ENCODE measurements at places on chromosomes 12 and 14.

- DNase-seq, result no peak
These were observed at the start of gene GPR162 for GRCh38 chr12:6821591-6822425. GPR162 (plus strand) TSS chr12:6821821; CDS start chr12:6823899, 2,078 bp downstream.

DNA sequence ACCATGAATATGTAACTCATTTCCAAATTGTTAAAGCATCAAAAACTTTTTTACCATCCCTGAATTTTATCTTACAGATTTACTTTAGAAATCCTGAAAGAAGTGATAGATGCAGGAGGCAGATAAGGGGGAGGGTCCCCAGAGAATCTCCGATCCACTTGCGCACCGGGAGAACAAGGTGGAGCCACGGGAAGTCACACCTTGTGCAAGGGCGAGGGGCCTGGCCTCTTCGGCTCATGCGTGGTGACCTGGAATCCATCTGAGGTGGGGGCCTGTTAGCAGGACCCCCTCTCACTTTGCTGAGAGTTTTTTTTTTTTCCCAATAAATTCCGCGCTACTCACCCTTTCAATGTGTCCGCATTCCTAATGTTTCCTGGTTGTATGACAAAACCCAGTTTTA is 80.2 kb upstream of the CDKN3 start:
- peak; percentile 11 for DNase-seq

GRCh38 chr12:76083246-76083903 is 1.1 kb downstream of the NAP1L1 start:
- no peak for DNase-seq

- no peak for DNase-seq
These were observed 84.7 kb upstream of the TSPAN8 start for GRCh38 chr12:71242511-71242910.

- DNase-seq, result no peak
These were observed 145.5 kb upstream of the TMEM132C start for GRCh38 chr12:128121424-128121823.

DNA sequence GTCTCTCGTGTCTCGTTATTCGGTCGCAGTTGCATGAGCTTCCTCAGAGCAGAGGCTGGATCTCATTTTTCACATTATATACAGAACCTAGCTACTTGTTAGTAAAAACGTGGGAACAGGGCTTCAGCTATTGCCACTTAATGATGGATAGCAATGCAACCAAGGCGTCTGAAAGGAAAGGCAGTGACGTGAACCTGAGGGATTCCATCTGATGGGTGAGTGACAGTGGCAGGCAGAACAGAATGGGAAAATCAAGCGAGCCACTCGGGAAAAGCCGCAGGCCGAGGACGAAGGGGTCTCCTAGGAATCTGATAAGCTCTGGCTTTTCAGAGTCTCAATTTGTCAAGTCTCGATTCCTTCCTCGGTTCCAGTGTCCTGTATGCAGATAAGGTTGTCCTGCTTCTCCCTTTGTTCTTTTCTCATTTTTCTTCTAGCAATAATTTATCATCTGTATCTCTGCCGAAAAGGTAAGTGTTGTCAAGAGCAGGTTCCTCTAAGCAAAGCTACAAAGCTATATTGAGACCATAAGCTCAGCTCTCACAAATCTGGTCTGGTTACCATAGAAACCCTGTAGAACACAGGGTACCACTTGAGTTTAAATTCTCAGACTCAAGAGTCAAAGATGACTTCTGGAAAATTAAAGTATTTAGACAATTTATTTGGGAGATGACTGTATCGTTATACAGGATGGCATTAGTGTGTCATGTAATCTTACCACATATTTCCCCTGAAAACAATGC is 416.6 kb downstream of the GLT1D1 start:
- no peak for DNase-seq

DNA sequence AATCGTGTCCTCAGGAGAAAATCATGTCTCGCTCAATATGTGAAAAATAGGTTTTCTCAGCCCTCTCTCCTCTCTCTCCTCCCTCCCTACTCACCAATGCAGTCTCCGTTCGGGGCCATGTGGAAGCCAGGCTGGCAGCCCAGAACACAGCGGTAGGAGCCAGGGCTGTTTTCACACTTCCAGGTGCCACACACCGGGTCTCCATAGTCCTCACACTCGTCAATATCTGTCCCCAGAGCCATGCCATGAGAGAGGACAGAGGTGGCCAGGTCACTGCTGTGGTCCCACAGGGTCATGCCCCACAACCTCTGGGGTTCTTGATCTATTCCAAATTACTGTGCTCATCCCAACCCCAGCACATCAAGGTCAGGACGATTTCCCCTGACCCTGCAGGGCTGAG is 13.5 kb downstream of the ISCA2 start:
- no peak for DNase-seq

DNA sequence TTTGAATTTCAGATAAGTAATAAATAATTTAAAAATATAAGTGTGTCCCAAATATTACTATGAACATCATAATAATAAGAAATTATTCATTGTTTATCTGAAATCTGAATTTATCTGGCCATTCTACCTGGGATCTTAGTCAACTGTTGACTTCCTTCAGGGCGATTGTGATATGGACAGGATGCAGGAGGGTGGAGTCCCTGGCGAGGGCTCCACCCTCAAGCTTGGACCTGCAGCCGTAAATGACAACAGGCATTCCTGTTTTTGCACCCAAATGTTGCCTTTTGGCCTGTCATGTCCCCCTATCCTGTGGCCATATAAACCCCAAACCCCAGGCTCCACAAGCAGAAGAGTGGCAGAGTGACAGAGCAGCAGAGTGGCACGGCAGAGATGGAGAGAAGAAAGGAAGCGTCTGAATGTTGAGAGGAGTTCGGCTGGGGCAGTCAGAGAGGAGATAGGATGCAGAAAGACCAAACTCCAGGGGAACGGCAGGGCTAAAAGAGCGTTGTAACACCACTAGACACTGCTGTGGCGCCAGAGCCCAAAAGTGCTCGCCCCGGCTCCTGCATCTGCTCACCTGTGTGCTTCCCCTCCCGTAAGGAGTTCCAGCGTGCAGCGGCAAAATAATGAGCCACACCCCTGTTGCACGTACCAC is 39.4 kb upstream of the FUT8 start:
- no peak for DNase-seq

DNA sequence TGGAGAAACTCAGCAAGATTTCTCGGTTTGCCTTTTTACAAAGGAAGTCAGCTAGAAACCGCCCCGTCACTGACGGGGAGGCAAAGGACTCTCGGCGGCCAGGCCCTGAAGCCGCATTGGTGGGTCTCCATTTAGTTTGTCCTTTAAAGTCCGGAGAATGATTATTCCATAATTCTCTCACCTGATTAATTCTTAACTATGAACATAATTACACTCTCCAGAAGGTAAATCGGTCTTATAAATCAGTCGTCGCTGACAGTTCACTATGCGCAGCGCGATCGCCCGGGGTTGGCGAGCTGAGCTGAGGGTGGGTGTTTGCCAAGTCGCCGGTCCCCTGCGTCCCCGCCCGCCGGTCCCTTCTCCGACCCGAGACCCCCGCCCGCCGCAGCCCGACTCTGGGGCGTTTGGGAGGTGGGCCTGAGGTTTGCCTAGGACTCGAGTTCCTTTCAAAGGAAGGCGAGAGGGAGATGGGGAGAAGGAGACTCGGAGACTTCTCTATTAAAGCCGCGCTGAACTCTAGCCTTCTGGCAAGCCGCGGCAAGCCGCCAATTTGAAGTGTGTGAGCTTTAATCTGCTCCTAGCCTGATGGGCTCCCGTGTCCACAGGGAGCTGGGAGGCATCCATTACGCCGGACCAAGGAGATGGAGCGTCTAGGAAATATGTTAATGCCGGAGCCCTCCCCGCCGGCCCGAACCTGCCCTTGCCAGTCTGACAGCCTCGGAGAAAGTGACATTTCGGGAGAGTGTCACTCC is 392.9 kb downstream of the NOVA1 start:
- DNase-seq, result peak; percentile 82

- DNase-seq, result no peak
These were observed 949.7 kb downstream of the TRHDE start for GRCh38 chr12:73221836-73222235.

DNA sequence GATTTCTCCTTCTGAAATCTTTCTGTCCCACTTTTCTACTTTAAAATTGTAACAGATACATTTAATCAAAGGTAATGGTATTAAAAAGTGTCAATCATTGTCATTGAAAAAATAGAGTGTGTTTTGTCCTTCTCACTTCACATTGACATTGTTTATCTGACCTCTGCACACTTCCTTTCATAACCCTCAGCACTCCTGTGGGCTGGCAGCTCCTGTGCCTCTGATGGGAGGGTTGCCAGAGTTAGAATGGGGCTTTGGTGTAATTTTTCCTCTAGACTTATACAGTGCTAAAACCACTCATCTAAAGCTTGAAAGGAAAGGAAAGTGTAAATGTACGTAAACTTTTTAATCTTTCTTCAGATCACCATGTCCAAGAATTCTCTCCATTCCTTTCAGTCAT is 23.7 kb downstream of the KCNA1 start:
- no peak for DNase-seq

DNA sequence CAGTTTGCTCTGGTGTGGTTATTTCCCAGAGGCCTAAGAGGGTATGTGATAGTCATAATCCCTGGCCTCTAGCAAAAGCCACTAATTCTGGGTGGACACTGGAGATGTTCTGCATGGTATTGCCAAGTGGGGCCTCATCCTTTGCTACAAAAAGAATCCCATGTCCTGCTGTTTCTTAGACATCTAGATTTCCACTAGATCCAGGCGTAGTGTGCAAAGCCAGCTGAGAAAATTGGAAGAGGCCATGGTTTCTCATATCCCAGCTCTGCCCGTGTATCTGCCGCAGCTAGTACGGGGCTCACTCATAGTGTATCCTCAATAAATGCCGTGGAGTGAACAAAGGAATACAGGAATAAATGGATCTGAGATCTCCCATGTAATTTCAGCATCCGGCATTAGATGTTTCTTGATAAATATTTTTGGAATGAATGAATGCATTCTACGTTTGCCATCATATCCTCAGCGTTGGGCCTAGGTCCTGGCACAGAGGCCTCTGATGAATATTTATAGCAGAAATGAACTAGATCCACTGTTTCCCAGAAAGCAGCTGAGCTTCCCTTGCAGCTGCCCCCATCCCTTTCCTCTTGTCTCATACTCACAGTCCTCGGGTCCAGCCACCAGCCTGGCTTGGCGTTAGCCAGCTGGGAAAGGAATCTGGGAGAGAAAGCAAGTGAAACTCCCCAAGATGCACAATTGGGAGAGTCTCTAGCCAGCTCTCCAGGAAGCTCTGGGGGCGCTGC is 76.3 kb upstream of the NOS1 start:
- DNase-seq, result no peak

- DNase-seq, result no peak
These were observed 94.0 kb downstream of the C12orf50 start for GRCh38 chr12:87935216-87935615.

- DNase-seq, result no peak
These were observed 25.0 kb downstream of the ERP27 start for GRCh38 chr12:14913381-14913781.

- DNase-seq, result no peak
These were observed 71.5 kb upstream of the DCD start for GRCh38 chr12:54719691-54720090.

GRCh38 chr12:95546491-95546813 is 4.8 kb downstream of the USP44 start:
- no peak for DNase-seq

DNA sequence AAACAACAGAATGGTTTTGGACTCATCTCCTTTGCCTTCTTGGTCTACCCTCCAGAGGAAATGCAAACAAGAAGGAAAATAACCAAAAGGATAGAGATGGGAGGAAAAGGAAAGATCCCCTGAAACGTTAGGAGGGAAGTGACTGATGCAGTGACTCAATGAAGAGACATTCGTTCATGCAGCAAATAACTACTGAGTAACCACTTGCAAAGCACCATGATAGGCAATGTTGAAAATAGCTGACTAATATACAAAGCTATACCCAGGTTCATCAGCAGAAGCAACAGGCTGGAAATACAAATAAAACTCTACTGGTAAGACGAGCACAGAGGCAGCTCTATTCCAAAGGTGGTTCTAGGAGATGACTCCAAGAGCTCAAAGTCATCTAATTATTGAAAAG is 41.8 kb downstream of the R3HDM2 start:
- DNase-seq, result no peak

GRCh38 chr12:114685869-114686268 is 1.9 kb upstream of the TBX3 start:
- DNase-seq, result no peak

DNA sequence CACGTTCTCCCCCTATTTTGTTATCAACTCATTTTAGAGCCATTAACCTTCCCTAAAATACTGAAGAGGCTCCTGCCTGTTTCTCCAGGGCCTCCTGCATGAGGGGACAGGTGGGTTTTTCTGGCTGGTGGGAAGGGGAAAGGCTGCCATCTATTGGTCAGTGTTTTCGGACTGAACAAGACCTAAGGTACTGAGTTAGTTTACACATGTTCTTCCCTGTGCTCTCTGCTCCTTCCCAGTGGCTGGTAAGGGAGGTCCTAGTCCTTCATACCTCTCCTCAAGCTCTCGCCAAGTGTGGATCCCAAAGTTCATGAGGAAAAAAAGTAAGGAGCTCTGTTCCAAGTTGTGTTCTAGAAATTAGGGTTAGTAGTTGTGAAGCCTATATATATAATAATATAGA is 357.5 kb downstream of the FSCB start:
- DNase-seq, result no peak

DNA sequence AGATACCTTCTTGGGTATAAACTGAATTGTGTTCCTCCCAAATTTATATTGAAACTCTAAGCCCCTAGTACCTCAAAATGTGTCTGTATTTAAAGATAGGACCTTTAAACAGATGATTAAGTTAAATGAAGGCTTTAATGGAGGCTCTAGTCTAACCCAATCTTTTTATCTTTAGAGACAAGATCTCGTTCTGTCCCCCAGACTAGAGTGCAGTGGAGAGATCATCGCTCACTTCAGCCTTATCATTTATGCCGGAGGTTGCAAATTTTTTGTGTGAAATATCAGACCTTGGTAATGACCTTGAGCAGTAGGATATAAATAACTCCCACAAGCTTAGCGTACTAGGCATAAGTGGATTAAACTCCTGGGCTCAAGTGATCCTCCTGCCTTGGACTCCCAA is 81.8 kb downstream of the C14orf132 start:
- no peak for DNase-seq

- DNase-seq, result no peak
These were observed 28.8 kb downstream of the YEATS4 start for GRCh38 chr12:69388371-69388770.

GRCh38 chr12:9799961-9800360 is 27.3 kb upstream of the KLRF1 start:
- DNase-seq, result no peak

- DNase-seq, result no peak
These were observed 12.0 kb upstream of the LGMN start for GRCh38 chr14:92760524-92760805.

DNA sequence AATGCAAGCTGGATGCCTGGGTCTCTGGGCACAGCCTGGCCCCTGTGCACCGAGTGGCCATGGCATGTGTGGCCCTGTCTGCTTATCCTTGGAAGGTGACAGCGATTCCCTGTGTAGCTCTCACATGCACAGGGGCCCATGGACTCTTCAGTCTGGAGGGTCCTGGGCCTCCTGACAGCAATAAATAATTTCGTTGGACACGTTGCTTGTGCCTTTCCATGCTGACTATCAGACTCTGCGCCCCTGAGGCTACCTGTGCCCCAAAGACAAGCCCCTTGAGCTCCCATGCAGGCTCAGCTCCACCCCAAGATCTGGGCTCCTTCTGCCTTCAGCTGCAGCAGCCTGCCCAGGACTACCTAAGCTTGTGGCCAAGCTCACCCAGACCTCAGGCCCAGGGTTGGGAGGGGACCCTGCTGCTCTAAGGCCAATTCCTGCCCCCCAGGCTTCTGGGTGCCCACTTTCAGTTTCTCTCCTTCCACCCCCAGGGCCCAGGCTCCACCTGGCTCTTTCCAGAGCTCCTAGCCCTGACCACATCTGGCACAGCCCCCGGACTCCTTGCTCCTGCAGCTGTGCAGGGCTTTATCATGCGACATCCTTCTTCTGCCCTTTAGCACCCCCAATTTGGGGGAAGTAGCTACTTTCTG is 11.8 kb downstream of the SERPINA3 start:
- DNase-seq, result no peak

Measured in upper lobe of left lung (tissue), 6 donors.